ENCODE measurements at places on chromosomes 7 and 10.

- DNase-seq = peak; percentile 70
These were observed 239.3 kb upstream of the SEMA3C start for GRCh38 chr7:81158189-81158588.

- no peak for DNase-seq
These were observed 50.8 kb upstream of the PDZD8 start for GRCh38 chr10:117425974-117426566.

DNA sequence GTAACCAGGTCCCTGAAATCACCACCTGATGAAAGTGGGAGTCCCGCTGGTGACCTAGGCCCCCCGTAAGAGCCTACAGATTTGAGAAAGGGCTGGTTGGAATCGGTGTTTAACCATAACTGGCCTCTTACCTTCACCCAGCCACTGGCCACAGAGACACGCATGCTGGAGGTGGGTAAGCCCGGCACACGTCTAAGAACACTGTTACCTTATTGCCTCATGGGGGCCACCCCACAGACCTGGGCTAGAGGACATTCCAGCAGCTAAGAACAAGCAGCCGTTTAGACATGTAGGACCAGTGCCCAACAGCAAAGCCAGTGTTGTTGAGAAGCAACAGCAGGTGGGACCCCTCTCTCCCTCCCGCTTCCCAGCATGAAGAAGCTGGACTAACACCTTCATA lies 2.5 kb upstream of the GDF2 start:
- no peak for DNase-seq

DNA sequence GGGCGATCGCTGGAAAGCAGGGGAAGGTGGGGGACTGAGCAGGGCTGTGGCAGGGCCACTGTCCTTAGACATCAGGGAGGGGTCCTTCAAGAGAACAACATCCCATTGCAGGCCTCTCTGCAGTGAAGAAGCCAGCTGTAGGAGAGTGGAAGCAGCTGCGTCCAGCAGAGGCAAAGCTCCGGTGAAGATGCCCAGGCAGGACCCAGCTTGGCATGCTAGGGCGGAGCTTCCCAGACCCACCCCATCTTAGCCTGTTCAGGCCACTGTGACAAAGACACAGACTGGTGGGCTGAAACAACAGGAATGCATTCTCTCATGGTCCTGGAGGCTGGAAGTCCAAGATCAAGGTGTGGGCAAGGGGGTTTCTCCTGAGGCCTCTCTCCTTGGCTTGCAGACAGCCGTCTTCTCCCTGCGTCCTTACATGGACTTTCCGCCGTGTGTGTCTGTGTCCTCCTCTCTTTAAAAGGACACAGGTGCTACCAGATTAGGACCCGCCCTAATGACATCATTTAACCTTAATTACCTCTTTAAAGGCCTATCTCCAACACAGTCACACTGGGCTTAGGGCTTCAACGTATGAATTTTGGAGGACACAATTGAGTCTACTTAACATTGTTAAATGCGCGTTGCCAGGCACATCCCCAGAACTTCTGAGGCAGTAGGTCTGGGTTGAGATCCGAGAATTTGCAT lies 178.1 kb upstream of the GRB10 start:
- DNase-seq = no peak

DNA sequence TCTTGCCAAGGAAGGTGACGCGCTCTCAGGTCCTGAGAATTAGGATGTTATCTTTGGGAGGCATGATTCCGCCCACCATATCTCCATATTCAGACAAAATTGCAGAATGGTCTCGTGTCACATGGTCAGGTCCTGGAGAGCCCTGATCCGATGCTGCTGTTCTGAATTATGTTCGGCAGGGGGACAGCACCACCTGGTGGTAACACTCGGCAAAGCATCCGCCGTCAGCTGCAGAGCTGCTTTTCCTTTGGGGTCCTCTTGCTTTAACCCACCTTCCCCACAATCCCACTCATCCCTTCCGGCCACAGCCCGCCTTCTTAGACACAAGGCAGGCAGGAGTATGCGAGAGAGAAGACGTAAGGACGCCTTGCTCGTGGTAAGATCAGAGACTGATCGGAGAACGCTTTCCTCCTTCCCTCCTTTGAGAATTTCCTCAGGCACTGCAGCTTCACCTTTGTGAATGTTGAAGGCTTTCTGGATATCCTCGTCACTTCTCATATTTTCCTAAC lies 327.8 kb upstream of the C7orf33 start:
- peak; percentile 48 for DNase-seq
